Heart left ventricle (tissue), 16 donors: ENCODE measurements at places on chromosomes 11 and 22. TPM values are rescaled to one million over a fixed set of nuclear protein-coding genes. Genes with fewer than 3 reads are reported as not detected.

SPDYC gene
- polyA plus RNA-seq: not detected

DNA sequence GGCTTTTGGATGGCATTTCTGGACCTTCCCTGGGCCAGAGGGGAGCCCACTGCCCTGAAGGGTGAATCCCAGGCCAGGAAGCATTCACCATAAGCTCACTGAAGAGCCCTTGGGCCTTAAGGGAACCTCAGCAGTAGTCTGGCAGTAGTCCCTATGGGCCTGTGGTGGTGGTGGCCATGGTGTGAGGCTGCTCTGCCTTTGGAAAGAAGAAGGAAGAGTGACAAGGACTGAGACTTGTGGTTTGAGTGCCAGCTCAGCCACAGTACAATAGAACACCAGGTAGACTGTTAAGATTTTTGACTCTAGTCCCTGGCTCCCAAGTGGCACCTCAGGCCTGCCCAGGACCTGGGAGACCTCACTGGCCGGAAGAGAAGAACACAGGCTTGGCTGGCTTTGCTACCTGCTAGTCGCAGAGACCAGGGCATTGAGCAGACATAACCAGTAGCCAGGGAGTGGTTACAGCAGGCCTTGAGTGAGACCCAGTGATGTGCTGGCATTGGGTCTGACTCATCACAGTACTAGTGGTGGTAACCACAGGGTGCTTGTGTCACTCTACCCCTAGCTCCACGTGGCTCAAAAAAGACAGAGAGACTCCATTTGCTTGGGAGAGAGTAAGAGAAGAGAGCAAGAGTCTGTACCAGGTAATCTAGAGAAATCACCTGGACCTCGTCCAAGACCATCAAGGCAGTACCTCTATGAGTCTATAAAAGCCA, 259.8 kb upstream of the BLID start:
- no peak for DNase-seq

- no peak for DNase-seq
Observed at GRCh38 chr11:121999651-122000050, 116.4 kb downstream of the BLID start.

SLC22A6 gene
- not detected for polyA plus RNA-seq

- DNase-seq: no peak
Observed at GRCh38 chr11:75330291-75330690, 21.2 kb downstream of the ARRB1 start.

GRCh38 chr11:58006940-58007339, 16.7 kb upstream of the OR9Q1 start:
- DNase-seq: no peak

- no peak for DNase-seq
Observed at GRCh38 chr11:27241311-27242122, 121.5 kb downstream of the CCDC34 start.

ZNF70 gene
- 1.6 TPM for polyA plus RNA-seq

DNA sequence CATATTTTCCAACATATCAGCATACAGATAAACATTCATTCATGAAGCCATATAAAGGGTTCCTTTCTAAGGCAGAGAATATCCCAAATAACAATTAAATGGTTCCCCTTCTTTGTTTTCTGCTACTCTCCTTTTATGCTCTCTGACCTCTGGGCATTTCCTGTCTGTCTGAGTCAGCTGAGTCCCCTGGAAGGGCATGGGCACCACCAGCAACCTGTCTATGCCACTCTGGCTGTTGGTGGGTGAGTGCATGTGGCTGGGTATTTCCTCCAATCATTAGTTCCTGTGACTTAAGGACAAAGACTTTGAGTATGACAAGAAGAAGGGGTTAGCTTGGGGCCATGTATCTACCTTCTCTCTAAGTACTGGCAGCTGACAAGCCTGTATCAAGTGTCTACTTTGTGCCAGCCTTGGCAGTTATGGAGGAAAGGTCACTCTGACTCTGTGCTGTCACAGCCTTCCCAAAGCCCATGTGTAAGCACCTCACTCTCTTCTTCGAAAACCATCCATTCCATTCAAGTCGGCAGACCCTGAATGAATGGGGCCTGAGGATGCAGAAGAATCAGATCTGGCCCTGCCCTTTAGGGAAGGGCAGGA, 86.3 kb upstream of the PHOX2A start:
- no peak for DNase-seq

ADAMTS8 gene
- 1.7 TPM for polyA plus RNA-seq

MSANTD4 gene
- polyA plus RNA-seq: 28.7 TPM
